ENCODE measurements at places on chromosomes 5 and 9.

GRCh38 chr5:33973271-33973670 lies 11.2 kb downstream of the SLC45A2 start:
- DNase-seq = no peak

GRCh38 chr5:139975306-139975705 lies 67.8 kb downstream of the NRG2 start:
- DNase-seq = peak; percentile 50

GRCh38 chr9:111527347-111527746 lies 2.4 kb downstream of the ZNF483 start:
- DNase-seq = no peak

GRCh38 chr9:110049699-110050450 lies 158.1 kb downstream of the C9orf152 start:
- peak; percentile 44 for DNase-seq

GRCh38 chr9:103798620-103799019 lies 295.5 kb upstream of the SMC2 start:
- no peak for DNase-seq

- DNase-seq = peak; percentile 49
These were observed 1.1 kb downstream of the CFAP90 start for GRCh38 chr5:7849681-7850394.

DNA sequence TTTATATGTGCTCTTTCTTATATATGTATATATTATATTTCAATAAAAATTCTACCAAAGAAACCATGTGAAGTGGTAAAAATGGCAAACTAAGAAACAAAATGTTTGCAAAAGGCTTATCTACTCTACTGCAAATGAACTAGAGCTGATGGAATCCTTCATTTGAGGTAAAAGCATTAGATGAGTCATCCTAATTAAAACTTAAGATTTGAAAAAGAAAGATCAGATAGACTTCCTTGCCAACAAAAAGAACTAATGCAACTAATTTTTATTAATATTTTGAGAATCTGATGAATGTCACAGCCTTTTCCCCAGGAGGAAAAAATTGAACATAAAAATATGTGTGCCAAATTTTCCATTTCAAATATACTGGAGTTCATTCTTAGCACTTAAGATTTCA lies 84.1 kb upstream of the SLCO4C1 start:
- no peak for DNase-seq

DNA sequence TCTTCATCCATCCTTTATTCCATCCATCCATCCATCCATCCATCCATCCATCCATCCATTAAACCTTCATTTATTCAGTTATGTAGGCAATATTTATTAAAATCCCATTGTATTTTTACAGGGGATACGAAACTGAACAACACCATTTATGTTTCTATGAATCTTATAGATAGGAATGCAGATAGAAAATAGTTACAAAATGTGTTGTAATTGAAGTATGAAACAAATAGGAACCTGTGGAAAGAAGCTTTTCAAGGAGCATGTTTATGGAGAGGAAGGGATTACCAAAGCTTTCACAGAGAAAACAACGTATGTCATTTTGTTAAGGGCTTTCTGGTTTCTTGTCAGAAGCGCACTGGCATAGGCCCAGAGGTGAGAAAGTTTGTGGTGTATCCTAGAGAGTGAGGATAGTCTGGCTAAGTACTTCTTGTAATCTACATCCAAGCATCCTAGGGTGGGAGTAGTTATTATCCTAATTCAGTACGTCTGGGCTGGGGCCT lies 184.0 kb downstream of the CNTLN start:
- no peak for DNase-seq

- no peak for DNase-seq
These were observed 108.3 kb downstream of the CETN3 start for GRCh38 chr5:90301248-90301647.

- peak; percentile 97 for DNase-seq
These were observed 167.5 kb downstream of the SYK start for GRCh38 chr9:90969021-90969675.

- no peak for DNase-seq
These were observed 26.6 kb upstream of the C9orf72 start for GRCh38 chr9:27599870-27600238.

GRCh38 chr5:12848709-12849108 lies 944.5 kb upstream of the CTNND2 start:
- DNase-seq = no peak

DNA sequence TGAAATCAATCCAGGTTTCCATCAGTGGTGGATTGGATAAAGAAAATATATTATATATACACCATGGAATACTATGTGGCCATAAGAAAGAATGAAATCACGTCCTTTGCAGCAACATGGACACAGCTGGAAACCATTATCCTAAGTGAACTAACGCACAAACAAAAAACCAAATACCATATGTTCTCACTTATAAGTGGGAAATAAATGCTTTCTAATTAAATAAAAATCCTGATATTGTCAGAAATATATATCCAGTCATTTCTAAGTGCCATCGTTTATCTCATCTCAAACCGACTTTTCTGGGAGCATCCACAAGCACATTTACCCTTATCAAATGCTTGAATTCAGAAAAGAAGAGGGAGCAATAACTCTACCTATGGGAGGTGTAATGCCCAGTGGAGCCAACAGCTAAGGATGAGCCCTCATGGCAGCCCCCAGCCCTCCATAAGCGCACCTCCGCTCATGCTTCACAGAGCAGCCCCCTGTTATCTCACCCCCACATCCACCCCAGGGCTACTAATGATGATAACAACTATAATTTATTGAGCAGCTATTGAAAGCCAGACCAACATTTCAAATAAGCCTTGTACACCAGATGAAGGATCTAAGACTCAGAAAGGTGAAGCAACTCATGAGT lies 101.7 kb upstream of the SPOCK1 start:
- DNase-seq = no peak

GRCh38 chr5:115557667-115558387 lies 13.3 kb upstream of the FEM1C start:
- DNase-seq = no peak

DNA sequence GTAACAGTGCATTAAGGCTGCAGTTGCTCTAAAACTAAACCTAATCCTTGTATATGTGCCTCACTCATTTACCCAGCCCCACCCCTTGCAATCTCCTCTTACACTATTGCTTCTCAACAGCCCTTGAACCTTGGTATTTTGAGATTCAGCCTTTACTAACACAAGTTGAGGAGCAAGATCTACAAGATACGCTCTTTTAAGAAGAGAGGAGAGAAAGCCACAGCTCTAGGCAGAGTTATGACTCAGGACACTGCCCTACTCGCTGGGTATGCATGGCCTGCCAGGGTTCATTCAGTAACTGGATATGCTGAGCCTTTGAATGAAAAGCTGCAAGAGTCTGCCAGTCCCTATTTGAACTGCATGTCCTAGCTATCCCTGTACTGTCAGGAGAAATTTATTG lies 219.5 kb downstream of the PCSK5 start:
- DNase-seq = no peak

DNA sequence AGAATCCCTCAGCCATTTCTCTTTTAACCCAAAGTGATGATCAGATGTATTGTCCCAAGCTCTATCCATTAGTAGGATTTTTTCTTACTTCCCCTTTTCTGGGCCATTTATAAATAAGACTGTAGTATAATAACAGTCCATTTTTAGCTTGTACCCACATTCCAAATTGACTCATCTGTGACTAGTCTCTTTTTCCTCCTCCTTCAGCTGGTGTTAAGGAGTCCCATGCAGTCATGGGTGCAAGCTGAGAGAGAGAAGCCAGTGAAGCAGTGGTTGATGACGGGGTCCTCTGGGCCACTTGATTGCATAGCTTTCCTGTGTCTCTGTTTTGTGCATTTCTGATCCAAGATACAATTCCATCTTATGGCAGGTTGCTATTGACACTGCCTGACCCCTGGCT lies 476.0 kb upstream of the CD180 start:
- no peak for DNase-seq

- no peak for DNase-seq
These were observed 235.7 kb upstream of the ADAMTSL1 start for GRCh38 chr9:18238254-18238653.

GRCh38 chr5:33788922-33789566 lies 102.7 kb downstream of the ADAMTS12 start:
- DNase-seq = no peak

DNA sequence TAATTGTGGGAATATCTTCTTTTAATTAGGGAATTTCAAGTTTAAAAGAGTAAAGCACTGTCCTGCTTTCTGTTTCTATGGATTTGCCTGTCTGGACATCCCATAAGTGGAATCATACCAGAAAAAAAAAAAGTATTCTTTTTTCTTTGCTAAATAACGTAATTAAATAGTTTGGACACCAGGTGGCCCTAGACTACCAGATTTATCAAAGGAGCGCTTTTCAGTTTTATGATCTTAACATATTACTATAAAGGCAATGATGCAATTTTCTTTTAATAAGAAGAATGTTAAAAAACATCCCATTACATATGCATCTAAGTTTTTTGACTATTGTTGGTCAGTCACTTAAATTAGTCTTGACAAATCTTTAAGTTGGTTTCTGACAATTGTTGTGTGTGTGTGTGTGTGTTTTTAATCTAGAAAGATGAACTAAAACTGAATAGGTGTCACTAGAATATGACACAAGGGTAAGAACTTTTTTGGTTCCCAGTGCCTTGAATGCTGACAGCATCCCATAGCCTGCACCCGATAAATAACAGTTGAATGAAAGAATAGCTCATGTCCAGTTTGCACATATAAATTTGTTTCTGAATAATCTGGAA lies 49.5 kb downstream of the C5orf22 start:
- DNase-seq = peak; percentile 46

DNA sequence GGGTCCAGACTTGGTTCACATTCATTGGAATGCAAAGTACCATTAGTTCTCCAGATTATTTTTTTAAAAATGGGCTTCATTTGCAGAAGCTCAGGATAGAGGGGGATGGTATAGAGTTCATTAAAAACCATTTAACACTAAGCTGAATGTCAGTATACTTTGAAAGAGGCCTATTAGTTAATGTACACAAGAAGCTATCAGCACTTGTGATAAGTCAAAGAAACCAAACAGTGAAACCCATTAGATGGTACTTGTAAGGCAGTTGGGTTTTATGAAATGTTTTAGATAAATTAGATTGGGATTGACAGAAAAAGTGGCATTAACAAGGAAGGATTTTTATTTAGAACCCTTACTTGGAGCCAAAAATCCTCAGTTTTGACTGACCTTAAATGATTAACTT lies 229.2 kb upstream of the MPDZ start:
- DNase-seq = no peak

DNA sequence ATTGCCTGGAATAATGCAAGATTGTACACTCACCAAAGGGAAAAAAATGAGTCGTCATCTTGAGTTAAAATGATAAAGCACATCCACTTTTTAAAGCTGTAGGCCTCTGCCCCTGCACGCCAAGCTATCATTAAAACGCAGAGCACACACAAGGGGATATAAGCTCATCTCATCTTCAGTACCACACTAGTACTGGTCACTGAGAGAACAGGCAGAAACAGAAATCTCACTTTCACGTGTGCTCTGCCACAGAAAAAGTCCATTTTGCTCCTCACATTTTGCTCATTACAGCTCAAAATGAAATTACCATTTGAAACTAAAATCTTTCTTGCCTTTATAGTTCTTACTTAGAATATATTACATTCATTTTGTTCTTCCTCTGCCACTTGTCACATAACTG lies 99.2 kb upstream of the SLC30A5 start:
- no peak for DNase-seq

DNA sequence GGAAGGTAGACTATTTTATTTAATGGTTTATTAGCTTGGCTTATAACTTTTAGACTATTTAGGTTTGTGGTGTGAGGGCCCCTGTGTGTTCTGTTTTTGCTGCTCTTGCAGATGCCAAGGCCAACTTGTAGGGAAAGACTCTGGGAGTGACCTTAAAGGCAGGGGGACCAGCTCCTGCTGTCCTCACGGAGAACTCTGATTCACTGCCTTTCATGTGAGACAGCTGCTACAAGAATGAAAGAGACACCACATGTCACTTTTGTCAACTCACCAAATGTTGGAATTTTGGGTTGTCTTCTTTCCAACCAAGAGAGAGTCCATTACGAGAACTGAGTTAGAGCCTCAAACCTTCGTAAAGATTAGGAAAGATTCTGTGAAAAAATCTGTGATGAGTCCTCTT lies 258.3 kb upstream of the ADAMTSL1 start:
- DNase-seq = no peak

- no peak for DNase-seq
These were observed 536 bp upstream of the COMMD10 start for GRCh38 chr5:116084287-116084691.

DNA sequence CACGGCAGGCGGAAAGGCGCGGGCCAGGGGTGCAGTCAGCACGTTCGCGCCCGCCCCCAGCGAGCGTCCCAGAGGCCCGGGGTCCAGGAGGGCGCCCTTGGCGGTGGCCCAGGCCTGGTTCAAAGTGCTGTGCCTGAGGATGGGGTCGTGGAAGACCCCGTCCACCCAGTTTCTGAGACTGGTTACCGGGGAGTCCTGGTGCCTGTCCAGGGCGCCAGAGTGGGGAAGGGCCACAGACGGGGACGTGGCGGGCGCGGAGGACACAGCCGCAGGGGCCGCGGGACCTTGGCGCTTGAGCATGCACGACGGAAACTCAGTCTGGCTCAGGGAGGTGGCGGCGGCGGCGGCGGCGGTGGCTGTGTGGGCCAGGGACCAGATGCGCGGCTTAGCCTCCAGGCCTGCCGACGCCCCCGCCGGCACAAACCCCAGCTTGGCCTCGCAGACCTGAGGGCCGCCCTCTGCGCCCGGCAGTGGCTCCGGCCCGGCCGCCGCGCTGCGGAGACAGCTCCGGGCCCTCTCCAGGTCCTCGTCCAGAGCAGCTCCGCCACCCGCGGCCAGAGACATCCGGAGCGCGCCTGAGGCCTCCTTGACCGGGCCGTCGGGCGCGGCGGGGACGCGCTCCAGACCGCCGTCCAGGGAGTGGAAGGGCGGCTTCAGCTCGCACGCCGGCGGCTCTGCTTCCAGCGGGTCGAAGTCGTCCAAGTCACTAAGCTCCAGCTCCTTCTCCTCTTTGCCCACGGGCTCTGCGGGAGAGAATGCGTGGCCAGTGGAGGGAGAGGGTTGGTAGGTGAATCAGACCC lies 4.5 kb downstream of the IRX4 start:
- peak; percentile 44 for DNase-seq

DNA sequence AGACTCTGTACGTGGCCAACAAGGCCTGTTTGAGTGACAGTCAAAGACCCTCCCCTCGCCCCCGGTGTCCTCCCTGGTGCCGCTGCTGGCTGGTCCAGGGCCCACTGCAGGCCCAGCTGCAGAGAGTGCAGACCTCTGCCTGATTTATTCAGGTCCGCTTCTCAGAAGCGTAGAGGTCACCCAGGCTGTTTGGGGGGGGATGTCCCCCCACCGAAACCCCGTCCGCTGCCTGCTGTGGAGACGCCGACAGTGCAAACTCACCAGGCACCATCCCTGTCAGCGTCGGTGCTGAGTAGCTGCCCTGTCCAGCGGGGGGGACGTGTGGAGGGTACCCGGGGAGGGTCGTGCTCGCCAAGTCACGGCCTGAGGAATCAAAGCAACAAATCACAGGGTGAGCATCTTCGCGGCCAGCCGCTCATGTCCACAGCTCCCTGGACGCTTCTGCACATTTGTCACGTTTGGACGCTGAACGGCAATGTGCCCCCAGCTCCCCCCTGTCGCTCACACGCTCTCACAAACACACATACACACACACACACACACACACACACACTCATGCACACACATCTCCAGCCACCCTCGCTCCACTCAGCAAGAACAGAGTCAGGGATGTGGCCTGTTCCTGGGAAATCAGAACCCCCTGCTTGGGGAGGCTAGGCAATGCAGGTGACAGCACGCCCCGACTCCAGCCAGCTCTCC lies 152.2 kb downstream of the PAX5 start:
- DNase-seq = no peak

- no peak for DNase-seq
These were observed 1077.4 kb upstream of the ARRDC3 start for GRCh38 chr5:92460505-92460904.
